ENCODE measurements at places on chromosomes 3 and 15.

GRCh38 chr15:73957785-73958184 lies 31.5 kb downstream of the LOXL1 start:
- no peak for DNase-seq

DNA sequence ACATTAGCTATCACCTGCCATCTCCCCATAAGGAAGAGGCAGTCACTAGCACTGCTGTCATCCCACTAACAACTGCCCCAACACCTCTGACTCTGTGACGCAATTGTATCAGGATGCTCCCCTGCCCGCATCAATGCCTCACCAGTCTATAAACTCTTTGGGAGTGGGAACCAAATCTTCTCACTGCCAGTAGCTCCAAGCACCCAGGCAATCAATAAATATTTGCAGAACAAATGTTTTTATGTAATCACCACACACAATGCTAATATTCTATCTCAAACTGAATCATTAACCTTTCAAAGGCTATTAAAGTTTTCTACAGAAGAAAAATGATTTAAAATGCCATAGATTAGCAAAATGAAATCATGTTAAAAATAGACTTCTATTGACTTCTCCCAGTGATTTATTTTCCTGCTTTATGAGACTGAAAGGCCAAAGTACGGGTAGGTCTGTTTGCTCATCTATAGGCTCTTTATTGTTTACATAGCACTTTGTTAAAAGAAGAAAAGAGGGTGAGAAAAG lies 131.3 kb downstream of the PLD1 start:
- no peak for DNase-seq

- no peak for DNase-seq
Observed at GRCh38 chr3:5428607-5429516, 241.4 kb downstream of the EDEM1 start.

- no peak for DNase-seq
Observed at GRCh38 chr3:16504242-16504641, 9.3 kb downstream of the RFTN1 start.

DNA sequence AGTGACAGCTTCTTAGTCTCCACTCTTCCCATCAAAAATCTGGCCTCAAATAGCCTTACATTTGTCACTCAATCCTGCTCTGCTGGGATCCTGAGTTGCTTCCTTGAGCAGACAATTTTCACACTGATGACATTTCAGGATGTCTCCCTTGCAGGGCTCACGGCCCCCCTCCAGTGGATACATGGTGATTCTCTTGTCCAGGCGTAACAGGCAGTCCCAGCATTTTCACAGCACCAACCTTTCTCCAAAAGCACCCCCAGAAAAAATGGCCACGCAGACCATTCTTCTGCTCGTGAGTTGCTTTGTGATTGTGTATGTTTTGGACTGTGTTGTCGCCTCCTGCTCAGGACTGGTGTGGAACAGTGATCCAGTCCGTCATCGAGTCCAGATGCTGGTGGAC lies 47.4 kb upstream of the WNT7A start:
- peak; percentile 62 for DNase-seq

GRCh38 chr3:22377421-22377820 lies 626.4 kb upstream of the ZNF385D start:
- DNase-seq, result no peak

GRCh38 chr3:58952128-58952917 lies 97.5 kb downstream of the CFAP20DC start:
- no peak for DNase-seq

- no peak for DNase-seq
Observed at GRCh38 chr15:89291934-89292438, 42.6 kb downstream of the POLG start.
